ENCODE measurements at places on chromosomes 6 and 20.

- no peak for DNase-seq
Observed at GRCh38 chr6:154041001-154041400, 2.0 kb downstream of the OPRM1 start.

DNA sequence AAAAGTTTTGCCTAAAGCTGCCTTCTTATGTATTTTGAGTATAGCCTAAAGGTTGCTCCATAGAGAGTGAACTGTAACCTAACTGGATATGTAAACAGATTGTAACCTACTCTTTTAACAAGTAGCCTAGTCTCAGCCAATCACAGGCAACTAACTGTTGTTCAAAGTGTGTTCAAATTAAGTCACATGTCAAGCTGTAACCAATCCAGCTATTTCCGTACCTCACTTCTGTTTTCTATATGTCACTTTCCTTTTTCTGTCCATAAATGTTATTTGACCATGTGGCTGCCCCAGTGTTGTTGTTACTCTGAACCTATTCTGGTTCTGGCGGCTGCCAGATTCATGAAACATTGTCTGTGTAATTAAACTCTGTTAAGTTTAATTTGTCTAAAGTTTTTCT, 47.4 kb upstream of the RNGTT start:
- no peak for DNase-seq

GRCh38 chr6:15642276-15642675, 20.6 kb downstream of the DTNBP1 start:
- no peak for DNase-seq

- DNase-seq = no peak
Observed at GRCh38 chr6:43436577-43437282, 9.4 kb downstream of the ABCC10 start.

GRCh38 chr6:150145427-150145826, 2.6 kb downstream of the PPP1R14C start:
- DNase-seq = no peak

DNA sequence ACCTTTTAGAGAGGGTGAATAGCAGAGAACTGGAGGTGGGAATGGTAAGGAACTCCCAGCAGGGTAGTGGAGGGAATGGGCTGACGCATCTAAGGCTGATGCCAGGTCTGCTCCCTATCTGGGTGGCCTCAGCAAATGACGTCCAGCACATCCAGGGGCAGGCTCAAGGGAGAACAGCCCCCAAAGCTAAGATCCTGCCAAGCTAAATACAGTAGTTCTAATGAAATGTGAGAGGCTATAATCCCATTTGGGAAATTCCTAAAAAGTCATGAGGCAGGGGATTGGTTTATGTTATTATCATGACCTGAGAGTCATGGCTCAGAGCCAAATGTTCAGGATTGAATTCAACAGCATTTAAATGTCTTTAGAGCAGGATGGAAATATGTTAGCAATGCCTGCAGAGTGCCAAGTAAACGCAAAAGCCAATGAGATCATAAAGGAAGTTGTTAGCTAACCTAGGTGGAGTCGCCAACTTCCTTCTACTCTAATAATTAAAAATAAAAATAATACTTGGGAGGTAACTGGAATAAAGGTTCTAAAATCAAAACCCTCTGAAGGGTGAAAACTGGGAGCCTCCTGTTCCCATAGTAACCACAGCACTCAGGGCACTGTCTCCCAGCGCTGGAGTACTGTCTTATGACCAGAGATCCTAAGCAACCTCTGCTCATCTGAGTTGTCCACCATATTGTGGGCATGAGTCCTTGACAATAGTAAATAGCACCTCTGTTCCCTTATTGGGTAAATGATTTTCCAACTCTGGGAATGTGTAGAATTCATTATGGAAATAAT, 34.8 kb downstream of the IYD start:
- DNase-seq = no peak

GRCh38 chr6:118705544-118706491, 54.4 kb upstream of the CEP85L start:
- no peak for DNase-seq

DNA sequence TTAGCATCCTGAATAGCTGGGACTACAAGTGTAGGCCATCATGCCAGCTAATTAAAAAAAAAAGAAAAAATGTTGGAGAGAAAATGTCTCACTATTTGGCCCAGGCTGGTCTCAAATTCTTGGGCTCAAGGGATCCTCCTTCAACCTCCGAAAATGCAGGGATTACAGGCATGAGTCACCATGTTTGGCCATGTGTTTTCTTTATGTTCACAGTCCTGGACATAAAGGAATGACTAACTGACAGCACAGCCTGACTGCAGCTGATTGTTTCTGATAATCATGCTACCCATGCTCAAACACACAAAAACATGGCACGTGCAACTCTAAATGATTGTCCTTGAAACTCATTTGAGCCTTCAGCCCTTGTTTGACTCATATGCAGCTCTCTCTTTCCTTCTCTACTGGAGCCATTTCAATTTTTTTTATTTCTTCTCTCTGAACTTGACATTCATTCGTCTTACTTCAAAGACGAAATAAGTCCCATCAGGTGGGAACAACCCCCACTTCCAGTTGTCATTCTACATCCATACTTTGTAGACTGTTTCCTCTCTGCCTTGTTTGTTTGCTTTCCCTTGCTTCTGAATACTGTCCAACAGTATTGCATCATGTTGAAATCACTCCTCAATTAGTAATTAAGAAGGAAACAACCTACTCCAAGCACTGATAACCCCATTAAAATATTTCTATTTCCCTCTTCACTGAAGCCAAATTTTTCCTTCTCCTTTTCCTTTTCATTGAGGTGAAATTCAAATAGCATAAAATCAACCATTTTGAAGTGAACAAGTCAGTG, 413.0 kb downstream of the BMP2 start:
- DNase-seq = no peak

All from nucleus accumbens (tissue), 56 donors.